ENCODE measurements at places on chromosomes 12 and 14. TPM values are rescaled to one million over a fixed set of nuclear protein-coding genes. Genes with fewer than 3 reads are reported as not detected.

- no peak for DNase-seq
Observed at GRCh38 chr12:122295877-122296276, 29.6 kb upstream of the VPS33A start.

- DNase-seq: no peak
Observed at GRCh38 chr12:131113568-131114270, 160.0 kb downstream of the ADGRD1 start.

DNA sequence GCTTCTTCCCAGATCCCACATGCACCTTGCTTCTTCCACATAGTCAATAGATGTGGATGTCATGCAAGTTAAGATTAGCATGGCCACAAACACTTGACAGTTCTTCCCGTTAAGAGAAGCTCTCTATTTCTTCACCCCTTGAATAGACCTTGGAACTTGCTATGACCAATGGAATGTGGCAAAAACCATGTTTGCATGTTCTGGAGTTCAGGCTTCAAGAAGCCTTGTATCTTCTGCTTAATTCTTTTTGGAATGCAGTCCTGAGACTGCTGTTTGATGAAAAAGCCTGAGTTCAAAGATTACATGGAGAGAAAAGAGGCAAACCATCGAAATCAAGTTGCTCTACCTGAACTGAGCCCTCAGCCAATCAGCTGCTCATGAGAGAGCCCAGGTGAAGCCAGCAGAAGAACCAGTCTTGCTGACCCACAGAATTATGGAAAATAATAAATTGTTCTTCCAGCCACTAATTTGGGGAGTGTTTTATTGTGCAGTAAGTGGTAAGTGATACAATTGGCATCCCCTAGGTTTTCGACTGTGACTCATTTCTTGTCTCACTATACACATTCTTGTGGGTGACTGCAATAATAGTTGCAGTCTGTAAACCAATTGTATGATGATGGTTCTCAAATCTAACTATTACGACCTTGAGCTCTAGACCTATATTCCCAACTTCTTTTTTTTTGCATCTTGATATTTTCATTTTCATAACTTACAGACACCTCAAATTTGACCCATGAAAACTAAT lies 12.6 kb downstream of the RASSF9 start:
- no peak for DNase-seq

GRCh38 chr12:122830517-122831214 lies 4.6 kb upstream of the HIP1R start:
- DNase-seq: no peak

DNA sequence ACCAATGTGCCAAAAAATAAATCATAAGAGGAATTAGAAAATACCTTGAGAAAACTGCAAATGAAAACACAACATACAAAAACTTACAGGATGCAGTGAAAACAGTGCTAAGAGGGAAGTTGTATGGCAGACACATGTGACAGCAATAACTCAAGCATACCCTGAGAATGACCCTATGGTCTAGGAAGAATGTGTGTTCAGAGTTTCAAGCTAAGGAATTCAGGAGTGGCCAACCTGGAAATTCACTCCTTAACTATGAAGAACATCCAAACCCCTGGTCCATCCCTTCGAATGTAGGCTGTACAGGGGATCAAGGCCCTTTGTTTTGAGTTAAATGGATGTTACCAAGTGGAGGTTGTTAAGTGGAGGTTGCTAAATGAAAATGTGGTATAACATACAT lies 16.7 kb upstream of the TTC9 start:
- no peak for DNase-seq

- DNase-seq: no peak
Observed at GRCh38 chr12:133057446-133057845, 20.1 kb downstream of the ZNF84 start.

- DNase-seq: no peak
Observed at GRCh38 chr14:100409003-100409360, 85.8 kb downstream of the SLC25A47 start.

DNA sequence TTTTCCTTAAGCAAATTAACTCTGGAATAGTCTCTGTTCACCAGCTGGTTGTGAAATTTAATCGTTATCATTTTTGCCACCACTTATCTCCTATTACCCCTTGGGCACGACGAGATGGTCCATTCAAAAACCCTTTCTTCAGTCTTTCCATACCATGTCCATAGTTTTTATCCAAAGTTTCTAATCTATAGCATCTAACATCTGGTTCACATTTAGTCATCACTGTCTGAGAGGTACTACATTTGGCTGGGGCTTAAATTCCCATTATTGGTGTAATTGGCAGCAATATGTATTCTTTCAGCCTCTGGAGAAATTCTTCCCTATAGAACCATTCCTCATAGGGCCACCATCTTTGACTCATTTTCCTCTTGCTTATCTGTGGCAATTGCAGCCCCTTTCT lies 163.5 kb downstream of the CCER1 start:
- DNase-seq: no peak

- DNase-seq: no peak
Observed at GRCh38 chr12:1199700-1200099, 208.7 kb downstream of the ERC1 start.

The CCDC198 gene
- total RNA-seq: 0.69 TPM

The TMEM119 gene
- not detected for total RNA-seq

The MED13L gene
- total RNA-seq: 32.9 TPM

The ZNF891 gene
- total RNA-seq: 1.8 TPM

The SPATA7 gene
- total RNA-seq: 5.5 TPM

The RDH12 gene
- 1.4 TPM for total RNA-seq

The SERPINA1 gene
- total RNA-seq: 3,266 TPM

Data from HepG2 (cell line).